ENCODE measurements at places on chromosomes 7 and 10.

- no peak for DNase-seq
These were observed 145.5 kb upstream of the CELF2 start for GRCh38 chr10:10872035-10872673.

GRCh38 chr7:157355784-157356511 is 19.1 kb downstream of the DNAJB6 start:
- no peak for DNase-seq

- DNase-seq, result no peak
These were observed 320.9 kb downstream of the PCLO start for GRCh38 chr7:82841828-82842227.

DNA sequence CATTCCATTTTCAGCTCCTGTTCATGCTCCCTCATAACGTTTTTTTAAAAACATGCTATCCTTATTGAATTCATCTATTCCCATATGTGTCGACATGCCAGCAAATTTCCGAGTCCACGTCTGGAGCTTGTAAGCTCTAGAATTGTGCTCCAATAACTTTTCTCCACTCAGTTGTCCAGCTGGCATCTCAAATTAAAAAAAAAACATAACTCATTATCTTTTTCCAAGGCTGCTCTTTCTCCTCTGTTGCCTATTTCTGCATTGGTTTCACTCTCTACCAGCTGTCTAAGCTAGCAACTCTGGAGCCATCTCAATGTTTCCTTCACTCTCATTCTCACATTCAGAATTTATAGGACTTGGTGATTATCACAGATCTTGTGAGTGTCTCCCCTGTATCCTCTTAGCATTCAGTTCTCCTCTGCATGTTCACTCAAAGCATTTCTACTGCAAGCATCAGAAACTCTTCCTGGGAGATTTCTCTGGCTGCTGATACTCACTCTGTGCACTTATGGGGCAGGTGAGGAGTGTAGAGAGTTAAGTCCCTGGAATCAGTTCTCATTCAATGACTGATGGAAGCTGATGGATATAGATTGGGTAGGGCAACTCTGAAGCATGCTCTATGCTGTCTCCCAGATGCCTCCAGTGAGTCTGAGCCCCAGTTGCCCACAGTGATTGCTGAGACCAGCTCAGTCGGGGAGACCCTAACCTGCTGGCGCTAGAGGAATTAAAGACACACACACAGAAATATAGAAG is 6.7 kb upstream of the DLD start:
- no peak for DNase-seq

DNA sequence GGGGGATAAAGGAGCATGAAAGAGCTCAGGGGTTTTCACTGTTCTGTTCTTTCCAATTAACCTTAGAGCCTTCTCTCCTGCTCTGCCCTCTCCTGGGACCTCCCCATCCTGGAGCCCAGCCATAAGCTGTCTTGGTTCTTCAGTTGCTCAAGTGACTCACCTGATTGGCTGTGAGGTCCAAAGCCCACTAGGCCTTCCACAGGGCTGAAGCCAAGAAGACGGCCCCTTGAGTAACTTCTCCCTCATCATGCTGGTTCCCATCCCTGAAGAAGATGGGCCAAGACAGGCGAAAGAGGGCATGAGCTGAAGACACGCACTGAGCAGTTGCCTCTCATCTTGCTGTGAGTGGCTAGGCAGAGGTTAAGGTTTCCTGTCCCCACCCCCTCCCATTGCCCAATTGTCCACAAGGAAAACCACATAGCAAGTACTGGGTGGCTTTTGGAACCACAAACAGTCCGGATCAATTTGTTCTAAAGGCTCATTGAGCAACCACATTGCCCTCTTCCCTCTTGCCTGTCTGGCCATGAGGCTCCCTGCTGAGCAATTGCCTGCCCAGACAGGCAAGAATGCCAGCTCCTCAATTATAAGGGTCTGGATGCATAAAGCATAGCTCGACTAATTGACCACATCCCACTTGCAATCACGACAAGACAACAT is 43.9 kb upstream of the GPAM start:
- no peak for DNase-seq

GRCh38 chr7:111094419-111094818 is 3.5 kb downstream of the LRRN3 start:
- DNase-seq, result no peak

GRCh38 chr7:728602-729001 is 1.5 kb upstream of the PRKAR1B start:
- DNase-seq, result no peak

- no peak for DNase-seq
These were observed 238.4 kb upstream of the ZMIZ1 start for GRCh38 chr10:78830062-78830975.

GRCh38 chr10:126913316-126913715 is 8.1 kb downstream of the DOCK1 start:
- DNase-seq, result no peak

GRCh38 chr7:32942415-32943251 is 14.6 kb upstream of the FKBP9 start:
- DNase-seq, result no peak

DNA sequence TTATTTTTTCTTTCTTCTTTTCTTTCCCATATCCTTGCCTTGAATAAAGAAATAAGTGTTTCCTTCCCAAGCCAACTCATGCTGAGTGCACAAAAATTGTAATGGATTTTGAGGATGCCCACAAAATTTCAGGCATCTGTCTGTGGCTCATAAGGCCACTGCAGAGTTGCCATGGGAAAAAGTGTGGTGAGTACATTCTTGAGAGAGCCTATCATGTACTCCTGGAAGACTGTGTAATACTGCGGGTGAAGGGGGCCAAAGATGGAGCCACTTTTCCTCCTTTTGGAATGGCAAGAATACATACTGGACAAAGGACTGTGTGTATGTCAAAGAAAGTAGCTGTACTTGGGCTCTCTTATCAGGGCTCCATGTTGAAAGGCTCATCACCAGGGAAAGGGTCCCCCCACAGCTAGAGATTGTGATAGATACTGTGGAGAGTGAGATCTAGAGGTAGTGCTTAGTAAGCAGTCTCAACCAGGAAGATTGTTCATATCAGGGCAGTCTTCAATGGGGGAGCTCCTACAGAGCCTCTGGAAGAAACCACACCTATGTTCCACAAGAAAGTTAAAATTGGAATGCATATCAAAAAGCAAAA is 341.6 kb upstream of the KCND2 start:
- DNase-seq, result no peak

DNA sequence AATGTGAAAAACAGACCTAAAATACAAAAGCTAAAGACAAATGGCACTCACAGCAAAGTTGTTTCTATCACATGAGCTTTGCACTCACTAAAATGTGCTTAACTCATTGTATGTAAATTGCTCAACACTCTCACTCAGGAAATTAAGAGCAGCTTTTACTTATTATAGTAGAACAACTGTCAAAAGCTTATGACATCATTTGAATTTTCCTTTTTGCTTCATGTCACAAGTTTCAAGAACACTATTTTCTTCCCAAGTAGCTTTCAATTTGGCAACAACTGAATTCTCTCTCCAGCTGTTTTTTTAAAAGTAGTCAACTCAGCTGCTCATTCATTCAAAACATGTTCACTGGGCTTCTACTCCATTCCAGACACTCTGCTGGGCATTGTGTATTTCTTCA is 46.9 kb downstream of the ATE1 start:
- no peak for DNase-seq

GRCh38 chr10:128570319-128570995 is 444.2 kb upstream of the MKI67 start:
- no peak for DNase-seq

GRCh38 chr7:128323040-128323439 is 20.7 kb downstream of the RBM28 start:
- DNase-seq, result no peak

GRCh38 chr7:141501451-141501850 is 49.8 kb upstream of the AGK start:
- DNase-seq, result no peak

GRCh38 chr10:28207799-28208198 is 95.1 kb downstream of the MPP7 start:
- DNase-seq, result no peak

DNA sequence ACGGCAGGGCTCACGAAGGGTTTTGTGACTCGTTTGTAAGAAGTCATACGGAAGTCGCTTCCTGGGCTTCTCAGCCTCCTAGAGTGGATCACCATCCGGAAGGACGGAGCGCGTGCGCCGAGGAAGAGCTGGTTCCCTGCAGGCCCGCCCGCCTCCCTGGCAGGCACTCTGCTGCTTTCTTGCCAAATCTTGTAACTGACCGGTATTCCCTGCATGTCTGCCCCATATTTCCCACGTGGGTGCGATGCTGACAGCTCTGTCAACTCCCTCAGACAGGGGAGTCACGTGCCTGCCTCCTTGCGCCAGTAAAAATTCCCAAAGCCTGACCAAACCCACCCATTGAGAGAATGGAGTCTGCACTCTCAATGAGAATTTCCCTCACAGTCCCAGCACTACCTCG is 12.7 kb downstream of the SHH start:
- DNase-seq, result no peak

DNA sequence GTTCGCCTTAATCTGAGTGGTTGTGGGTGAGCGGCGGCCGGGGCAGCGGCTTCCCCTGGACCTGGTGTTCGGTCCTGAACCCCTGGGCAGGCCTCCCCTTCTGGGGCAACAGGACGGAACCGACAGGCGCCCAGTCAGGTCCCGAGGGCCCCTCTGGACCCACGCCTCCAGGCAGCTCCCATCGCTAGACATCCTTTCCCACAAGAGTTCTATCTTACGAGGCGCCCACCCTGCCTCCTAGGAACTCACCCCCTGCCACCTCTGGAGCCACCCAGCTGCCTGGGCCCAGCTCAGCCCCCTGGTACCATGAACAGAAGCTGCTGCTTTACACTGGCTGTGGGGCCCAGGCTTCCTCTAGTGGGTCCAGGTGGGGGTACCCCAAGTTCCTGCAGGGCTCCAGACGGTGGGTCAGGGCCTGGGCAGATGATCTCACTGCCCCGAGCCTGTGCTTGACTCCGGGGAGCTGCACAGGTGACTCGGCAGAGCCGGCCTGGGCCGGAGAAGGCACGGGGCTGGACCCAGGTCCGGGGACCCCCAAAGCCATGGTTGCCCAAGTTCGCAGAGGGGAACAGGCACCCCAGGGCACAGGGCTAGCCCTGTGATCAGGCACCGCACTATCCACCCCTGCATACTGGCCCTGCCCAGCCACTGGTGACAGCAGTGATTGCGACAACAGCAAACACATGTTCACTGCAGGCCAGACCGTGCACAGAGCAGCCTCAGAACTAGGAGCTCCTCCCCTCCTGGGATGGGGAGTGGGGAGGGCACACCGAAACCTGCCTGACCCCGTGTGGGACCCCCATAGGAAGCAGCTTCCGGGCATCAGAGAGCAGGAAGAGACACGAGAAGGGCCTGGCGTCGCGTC is 180.3 kb downstream of the ELFN1 start:
- no peak for DNase-seq

GRCh38 chr10:84944187-84944586 is 615.8 kb downstream of the CCSER2 start:
- no peak for DNase-seq

DNA sequence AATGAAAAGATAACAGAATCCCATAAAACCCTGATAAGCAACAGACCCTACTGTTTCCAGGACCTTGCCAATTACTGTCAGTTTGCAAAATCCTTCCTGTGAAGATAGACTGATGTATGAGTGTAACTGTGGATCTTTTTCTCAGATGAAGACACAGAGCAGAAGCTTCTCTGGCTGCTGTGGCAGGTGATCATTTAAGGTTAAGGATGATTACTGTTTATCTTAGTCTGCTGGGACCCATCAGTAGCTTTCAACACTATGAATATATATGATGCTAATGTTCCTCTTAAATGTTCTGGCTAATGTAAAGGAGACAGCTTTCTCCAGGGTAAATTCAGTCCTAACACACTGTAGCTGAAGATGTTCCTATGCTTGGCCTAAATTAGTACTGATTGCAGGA is 56.0 kb upstream of the CTTNBP2 start:
- no peak for DNase-seq

- DNase-seq, result no peak
These were observed 17.0 kb downstream of the GHRHR start for GRCh38 chr7:30980751-30981150.

DNA sequence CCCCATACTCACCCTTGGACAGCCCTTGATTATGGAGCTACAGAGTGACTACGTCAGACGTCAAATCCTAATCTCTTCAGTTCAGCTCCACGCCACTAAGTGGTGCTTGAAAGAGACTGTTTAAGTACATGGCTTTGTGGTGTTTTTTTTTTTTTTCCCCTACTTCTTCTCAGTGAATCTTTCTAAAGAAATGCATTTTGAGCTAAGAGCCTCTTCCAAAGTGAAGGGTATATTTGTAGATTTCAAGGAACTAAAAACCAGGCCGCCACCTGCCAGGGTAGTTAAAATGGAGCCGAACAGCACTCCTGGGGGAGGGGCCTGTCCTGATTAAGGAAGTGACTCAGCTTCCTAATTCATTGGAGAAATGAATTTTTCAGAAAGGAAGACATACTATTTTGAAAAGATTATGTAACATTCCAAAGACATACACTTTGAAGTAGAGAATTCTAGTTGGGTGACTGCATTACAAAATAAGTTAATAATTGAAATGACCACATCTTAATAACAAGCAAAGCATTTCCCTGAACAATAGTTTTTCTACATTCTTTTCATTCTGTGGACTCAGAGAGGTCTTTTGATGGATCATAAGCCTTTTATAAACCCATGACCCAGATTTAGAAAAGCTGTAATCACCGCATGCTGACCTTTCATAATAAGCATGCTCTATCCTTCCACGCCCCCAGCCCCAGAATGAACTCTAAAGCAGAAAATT is 20.6 kb upstream of the VPS41 start:
- no peak for DNase-seq

DNA sequence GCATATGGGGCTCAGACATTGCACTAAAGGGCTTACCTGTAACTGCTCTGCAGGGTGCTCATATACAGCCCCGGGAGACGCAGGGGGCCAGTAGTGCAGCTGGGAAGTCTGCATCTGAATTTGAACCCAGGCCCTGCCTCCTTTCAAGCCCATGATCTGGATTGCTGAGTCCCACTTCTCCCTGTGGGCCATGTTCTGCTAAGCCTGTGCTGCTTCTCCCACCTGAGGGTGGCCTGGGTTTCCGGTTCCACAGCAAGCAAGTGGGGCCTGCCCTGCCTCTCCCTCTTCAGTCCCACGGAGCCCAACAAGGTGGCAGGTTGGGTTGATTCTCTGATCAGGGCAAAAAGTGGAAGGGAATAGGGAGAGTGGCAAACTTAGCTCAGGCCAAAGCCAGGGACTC is 56.6 kb upstream of the GDF10 start:
- DNase-seq, result no peak

All from left renal cortex interstitium (tissue), 4 donors.